ENCODE measurements at places on chromosomes 11 and 22. TPM values are rescaled to one million over a fixed set of nuclear protein-coding genes. Genes with fewer than 3 reads are reported as not detected.

The FJX1 gene
- total RNA-seq: 0.17 TPM

DNA sequence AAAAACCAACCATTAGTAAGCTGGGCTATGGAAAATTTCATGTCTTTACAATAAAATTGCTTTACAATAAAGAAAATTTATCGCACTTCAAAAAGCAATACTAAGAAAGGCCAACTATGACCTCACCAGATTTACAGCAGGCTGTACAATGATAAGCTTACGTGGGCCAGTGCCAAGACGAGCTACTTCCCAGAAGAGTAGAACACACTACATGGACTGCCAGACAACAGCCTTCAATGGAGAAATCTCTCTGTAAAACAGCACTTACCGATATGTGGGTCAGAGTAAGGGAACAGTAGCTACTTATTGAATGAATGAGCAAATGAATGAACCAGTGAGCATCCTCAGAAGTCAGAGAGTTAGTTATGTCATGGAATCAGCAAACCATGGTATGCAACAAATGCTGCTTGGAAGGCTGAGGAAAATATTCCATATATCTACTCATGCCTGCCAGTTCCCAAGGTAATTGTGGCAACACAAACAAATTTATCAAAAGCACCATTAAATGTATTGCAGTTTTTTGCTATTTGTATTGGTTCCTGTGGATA lies 74.4 kb downstream of the SLC36A4 start:
- H3K4me3 ChIP-seq: no peak overlapping the region
- H3K27me3 ChIP-seq: peaks cover 26% of the 10 kb centered on the region
- DNase-seq: no peak

The TCN2 gene
- 0.28 TPM for total RNA-seq

The APOA4 gene
- not detected for total RNA-seq

DNA sequence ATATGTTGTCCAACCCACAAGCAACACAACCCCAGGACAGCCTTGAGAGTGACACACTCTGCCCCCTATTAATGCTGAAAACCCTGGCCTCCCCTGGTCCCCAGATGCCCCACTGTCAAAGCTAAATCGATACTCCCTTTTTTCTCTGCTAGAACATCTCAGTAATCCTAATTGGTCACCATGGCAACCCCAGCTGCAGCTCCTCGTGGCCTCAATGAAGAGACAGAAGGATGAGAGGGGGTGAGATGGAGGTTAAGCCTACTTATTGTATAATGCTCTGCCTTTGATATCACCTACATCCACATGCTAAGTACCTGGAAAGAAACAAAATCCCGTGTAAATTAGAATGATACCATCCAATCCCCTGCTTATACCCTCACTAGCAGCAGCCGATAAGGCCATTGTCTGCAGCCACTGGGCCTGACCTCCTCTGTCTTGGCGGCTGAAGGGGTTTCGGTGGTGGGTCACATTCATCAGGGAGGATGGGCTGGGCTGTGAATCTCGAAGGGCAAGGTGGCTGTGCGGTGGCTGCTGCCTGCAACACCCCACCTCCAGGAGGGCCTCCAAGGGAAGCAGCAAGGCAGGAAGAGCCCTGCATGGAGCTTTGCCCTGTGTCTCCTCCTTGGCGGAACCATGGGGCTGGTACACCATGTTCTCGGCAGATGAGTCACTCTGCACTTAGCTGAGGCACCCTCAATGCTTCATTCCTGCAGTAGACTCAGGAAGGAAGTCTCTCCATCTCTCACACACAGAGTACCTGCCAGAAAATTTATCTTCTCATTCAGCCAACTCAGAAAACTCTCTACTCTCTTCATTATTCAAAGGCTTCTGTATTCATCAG lies 399.5 kb downstream of the BUD13 start:
- no peak overlapping the region for H3K27ac ChIP-seq
- H3K4me1 ChIP-seq: no peaks in the 10 kb centered on the region
- no peaks in the 10 kb centered on the region for H3K27me3 ChIP-seq
- no peak overlapping the region for H3K4me3 ChIP-seq
- DNase-seq: no peak

DNA sequence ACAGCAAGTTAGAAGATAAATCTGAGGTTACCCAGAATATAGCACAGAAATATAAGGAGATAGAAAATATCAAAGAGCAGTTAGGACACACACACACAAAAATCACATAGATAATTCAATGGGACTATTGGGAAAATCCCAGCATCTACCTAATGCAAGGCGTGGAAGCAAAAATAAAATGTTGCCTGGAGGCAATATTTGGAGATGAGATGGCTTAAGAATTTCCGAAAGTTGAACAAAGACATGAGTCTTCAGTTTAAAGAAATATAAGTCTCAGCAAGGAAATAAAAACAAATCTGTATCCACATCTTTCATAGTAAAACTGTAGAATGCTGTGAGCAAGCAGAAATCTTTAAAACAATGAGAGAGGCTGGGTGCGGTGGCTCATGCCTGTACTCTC lies 29.5 kb upstream of the ACR start:
- H3K27ac ChIP-seq: no peak overlapping the region
- no peaks in the 10 kb centered on the region for H3K4me1 ChIP-seq
- DNase-seq: no peak
- no peaks in the 10 kb centered on the region for H3K36me3 ChIP-seq
- peaks cover 3% of the 10 kb centered on the region for H3K27me3 ChIP-seq

GRCh38 chr11:112666253-112666652 lies 295.0 kb upstream of the NCAM1 start:
- no peak for DNase-seq
- H3K4me1 ChIP-seq: no peaks in the 10 kb centered on the region
- no peak overlapping the region for H3K4me3 ChIP-seq
- no peaks in the 10 kb centered on the region for H3K36me3 ChIP-seq
- peaks cover 8% of the 10 kb centered on the region for H3K27me3 ChIP-seq

DNA sequence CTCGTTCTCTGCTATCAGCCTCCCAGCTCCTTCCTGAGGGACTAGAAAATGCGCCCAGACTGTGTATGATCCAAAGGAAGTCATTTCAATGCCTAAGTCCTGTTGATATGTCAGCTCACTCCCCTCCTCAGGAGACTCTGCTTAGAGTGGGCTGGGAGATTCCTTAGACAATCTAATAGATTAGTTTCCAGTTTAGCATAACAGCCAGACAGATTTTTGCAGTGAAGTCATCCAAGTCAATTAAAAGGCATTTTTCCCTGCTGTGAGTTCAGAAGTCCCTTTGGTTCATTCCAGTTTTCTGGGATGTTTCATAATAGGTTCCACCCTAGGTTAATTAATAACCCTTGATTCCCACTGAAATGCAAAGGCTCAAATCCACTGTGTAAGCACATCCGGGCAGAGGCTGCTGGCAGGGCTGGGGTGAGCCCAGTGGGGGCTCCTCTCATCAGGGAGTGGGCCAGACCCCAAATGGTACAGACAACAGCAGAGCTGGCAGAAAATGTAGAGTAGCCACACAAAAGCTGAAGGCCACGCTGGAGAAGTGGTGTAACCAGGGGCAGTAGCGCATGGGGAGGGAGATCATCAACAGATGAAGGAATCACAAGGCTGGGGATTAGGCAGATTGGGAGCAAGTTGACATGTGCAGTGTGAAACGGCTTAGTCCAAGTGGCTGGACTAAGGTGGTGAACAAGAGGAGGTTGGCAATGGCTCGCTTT lies 90.6 kb downstream of the SYN3 start:
- no peak overlapping the region for H3K4me3 ChIP-seq
- peaks cover 9% of the 10 kb centered on the region for H3K27me3 ChIP-seq
- no peak for DNase-seq
- H3K4me1 ChIP-seq: no peaks in the 10 kb centered on the region
- no peak overlapping the region for H3K27ac ChIP-seq
- H3K36me3 ChIP-seq: no peaks in the 10 kb centered on the region

DNA sequence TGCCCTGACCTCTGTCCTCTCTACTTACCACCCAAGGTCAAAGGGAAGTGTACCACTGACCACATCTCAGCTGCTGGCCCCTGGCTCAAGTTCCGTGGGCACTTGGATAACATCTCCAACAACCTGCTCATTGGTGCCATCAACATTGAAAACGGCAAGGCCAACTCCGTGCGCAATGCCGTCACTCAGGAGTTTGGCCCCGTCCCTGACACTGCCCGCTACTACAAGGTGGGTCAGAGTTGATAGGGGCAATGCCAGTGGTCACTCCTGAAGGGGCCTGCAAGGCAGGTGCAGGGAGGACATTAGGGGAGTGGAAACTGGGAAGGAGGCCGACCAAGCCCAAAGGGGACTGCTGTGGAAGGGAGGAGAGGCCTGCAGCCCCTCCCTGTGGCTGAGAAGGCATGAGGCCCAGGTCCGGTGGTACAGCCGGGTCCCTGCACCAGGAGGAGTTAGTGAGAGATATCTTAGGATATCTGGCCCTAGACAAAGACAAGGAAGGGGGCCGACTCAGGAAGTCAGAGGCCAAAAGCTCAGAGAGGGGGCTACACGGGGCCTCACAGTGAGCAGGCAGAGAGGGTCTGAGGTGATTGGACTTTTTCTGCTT lies 17.9 kb downstream of the POLR3H start:
- no peak overlapping the region for H3K4me3 ChIP-seq
- peaks cover 12% of the 10 kb centered on the region for H3K4me1 ChIP-seq
- peaks cover 11% of the 10 kb centered on the region for H3K36me3 ChIP-seq
- no peaks in the 10 kb centered on the region for H3K27me3 ChIP-seq
- H3K27ac ChIP-seq: peak overlapping the region; percentile 54

The OMP gene
- total RNA-seq: not detected

DNA sequence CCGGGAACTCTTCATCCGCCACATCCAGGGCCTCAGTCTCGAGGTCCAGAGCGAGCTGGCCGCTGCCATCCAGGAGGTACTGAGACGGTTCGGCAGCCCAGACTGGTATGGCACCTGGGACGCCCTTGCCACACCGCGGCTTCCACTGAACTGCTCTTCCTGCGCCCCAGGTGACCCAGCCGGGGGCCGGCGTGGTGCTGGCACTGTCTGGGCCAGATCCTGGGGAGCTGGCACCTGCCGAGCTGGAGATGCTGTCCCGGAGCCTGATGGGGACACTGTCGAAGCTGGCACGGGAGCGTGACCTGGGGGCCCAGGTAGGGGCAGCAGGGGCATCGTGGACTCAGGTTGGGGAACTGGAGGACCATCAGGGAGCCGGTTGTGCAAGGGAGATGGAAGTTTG lies 1.4 kb downstream of the CCDC88B start:
- no peak overlapping the region for H3K27ac ChIP-seq
- peak; percentile 39 for DNase-seq
- peaks cover 11% of the 10 kb centered on the region for H3K36me3 ChIP-seq
- H3K4me1 ChIP-seq: peaks cover 36% of the 10 kb centered on the region
- H3K27me3 ChIP-seq: no peaks in the 10 kb centered on the region

The BCO2 gene
- 2.4 TPM for total RNA-seq

DNA sequence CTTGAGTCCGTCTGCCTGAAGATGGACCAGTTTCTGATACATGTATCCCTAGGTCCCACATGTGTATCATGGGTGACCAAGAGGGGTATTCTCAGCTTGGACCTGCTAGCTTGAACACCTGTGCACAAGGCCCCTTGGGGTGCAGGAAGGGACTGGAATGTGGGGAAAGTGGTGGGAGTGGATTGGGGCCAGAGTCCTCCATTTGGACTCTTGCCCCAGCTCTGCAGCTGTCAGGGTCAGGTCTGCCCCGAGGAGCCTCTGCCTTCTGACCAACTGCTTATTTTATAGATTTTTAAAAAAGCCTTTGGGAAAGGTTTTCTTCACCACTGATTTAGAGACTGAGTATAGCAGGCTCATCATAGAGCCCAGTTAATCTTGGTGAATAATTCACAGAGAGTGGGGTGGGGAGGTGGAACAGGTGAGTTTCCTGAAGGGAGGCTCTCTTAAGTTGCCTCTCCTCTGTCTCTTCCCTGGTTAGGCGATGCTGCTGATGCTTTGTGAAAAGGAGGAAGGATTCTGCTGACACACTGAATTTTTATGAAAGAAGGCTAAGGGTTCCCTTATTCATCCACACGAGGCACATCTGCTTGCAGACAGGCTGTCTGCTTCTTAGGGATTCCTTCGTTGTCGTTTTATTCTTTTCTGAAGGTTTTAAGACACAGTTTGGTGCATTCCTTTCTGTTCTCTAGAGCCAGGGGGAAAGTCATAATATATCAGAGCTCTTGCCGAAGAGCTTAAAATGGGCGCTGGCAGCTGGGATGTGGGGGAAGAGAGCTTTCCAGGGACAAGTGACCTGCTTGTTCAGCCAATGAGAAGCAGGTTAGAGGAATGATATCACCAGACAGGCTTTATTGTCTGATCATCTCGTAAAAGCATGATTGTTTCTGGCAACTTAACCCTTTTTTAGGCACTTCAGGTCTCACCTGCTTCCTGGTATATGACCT lies 19.9 kb downstream of the TRIM44 start:
- no peaks in the 10 kb centered on the region for H3K27me3 ChIP-seq
- H3K4me1 ChIP-seq: peaks cover 22% of the 10 kb centered on the region
- H3K4me3 ChIP-seq: no peak overlapping the region
- no peak overlapping the region for H3K27ac ChIP-seq
- DNase-seq: no peak

The PHOX2A gene
- not detected for total RNA-seq

Measured in activated naive CD8-positive, alpha-beta T cell treated with anti-CD3 and anti-CD28 coated beads, Interleukin-2, amount 10 ng/mL, durations not matched to agents 7 days and 5 days (primary cell).